Sciatic nerve (tissue), 2 donors: ENCODE measurements at places on chromosomes 16 and 17.

DNA sequence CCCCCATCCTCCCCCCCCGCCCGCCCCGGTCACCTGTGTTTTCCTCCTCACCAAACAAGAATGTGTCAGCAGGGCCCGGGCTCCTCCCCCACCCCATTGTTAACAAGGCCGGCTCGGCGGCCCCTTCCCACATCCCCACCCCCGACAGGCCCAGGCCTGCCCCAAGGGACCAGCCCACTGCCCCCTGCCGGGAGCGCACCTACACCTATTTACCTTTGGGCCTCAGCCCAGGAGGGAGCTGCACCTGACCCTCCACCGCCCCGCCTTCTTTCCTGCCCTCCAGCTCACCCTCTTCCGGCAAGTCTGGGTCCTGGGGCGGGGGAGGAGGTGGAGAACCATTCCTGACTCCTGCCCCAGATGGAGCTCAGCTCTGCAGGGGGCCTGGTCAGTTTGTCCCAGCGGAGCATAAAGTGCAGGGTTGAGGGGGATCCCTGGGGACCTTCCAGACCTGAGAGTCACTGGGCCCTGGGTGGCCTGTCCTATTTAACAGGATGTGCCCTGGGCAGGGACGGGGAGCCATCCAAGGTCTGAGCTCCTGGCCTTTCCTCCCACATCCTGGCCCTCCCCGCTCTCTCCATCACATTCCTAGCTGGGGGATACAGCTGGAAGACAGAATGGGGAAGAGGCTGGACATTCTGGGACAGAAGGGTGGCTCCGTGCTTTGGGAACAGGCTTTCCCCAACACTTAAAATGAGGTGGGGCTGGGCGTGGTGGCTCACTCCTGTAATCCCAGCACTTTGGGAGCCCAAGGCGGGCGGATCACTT, 8.3 kb downstream of the FOXJ1 start:
- DNase-seq: no peak

GRCh38 chr17:2481760-2482159, 29.9 kb downstream of the METTL16 start:
- no peak for DNase-seq

DNA sequence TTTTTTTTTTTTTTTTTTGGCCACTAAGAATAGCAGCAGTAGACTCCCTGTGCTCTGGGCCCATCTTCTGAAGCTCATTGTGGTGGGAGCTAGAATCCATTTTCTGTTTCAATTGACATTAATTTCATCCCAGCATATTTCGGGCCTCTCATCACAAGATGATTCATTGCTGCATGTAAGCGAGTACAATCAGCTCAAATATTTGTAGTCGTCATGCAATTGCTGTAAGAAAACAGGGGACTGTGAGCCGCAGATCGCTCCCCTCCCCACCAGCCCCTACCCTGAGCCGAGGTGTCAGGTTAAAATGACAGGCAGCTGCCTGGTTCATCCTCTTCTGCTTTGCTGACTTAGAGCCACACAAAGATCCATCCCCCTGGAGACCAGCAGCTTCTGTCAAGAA, 358.8 kb upstream of the CDH5 start:
- no peak for DNase-seq

GRCh38 chr16:72677662-72678447, 370.1 kb downstream of the ZFHX3 start:
- DNase-seq: no peak

DNA sequence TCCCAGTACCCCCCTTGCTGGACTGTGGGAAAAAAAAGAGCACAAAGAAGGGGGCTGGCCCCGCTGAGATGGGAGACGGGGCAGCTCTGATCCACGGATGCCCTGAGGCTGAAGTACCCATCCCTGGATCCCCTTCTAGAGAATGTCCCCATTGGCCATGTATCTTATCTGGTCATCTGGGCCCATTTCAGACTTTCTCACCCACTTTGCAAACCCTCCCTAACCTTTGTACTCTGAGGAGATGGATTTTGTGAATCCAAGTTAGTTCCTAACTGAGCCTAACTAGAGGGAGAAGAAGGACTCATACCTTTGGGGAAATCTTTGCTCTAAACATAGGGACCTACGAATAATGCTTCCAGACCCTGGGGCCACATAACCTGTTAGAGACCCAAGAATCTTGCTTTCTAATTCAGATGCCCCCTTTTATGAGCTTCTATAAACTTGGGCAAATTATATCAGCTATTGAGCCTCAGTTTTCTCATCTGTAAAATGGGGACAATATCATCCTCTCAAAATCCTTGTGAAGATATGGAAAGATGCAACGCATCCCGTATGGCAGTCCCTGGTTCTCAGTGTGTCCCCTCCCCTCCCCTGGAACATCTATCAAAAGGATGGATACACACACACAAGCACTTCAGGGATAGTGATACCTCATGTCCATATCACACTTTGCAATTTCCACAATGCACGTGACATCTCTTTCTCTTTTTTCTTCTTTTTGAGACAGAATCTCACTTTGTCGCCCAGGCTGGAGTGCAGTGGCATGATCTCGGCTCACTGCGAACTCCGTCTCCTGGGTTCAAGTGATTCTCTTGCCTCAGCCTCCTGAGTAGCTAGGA, 16.8 kb upstream of the FZD2 start:
- no peak for DNase-seq
